ENCODE measurements at places on chromosomes 6 and 20. TPM values are rescaled to one million over a fixed set of nuclear protein-coding genes. Genes with fewer than 3 reads are reported as not detected.

The SYCP2L gene
- total RNA-seq = 3.3 TPM

The FAM83B gene
- total RNA-seq = 0.09 TPM

The SLC32A1 gene
- total RNA-seq = not detected

The CASS4 gene
- not detected for total RNA-seq

The PPARD gene
- 6.3 TPM for total RNA-seq

The CUTA gene
- 214 TPM for total RNA-seq

The PACSIN1 gene
- total RNA-seq = 0.07 TPM

The HMGCLL1 gene
- 0.12 TPM for total RNA-seq

The IL17F gene
- total RNA-seq = not detected

The VARS2 gene
- 13.2 TPM for total RNA-seq

The PNLDC1 gene
- 0.06 TPM for total RNA-seq

The ADAM33 gene
- 0.03 TPM for total RNA-seq

The MRPS10 gene
- total RNA-seq = 42.0 TPM

The LY6G6F gene
- total RNA-seq = not detected

The OR2B2 gene
- total RNA-seq = not detected

The STK38 gene
- 19.0 TPM for total RNA-seq

The MAP7 gene
- total RNA-seq = 28.2 TPM

The HLA-DOA gene
- not detected for total RNA-seq

The LY86 gene
- total RNA-seq = not detected

The CLVS2 gene
- 0.14 TPM for total RNA-seq

The ADGRB3 gene
- total RNA-seq = not detected

The GPX5 gene
- total RNA-seq = not detected

The PAX1 gene
- total RNA-seq = 0.05 TPM

The MEI4 gene
- not detected for total RNA-seq

The ARG1 gene
- not detected for total RNA-seq

The SLCO4A1 gene
- 8.4 TPM for total RNA-seq

The DOK5 gene
- total RNA-seq = 0.05 TPM

The VSX1 gene
- total RNA-seq = 1.2 TPM

The SLC17A4 gene
- total RNA-seq = not detected

The TRIM31 gene
- 1.2 TPM for total RNA-seq

The IL17A gene
- total RNA-seq = not detected

The C20orf144 gene
- 0.13 TPM for total RNA-seq

The SYCP2 gene
- total RNA-seq = 0.50 TPM

The CD40 gene
- 4.8 TPM for total RNA-seq

The HMGA1 gene
- 648 TPM for total RNA-seq

The OSBPL2 gene
- total RNA-seq = 21.6 TPM

The OR2B6 gene
- total RNA-seq = 0.15 TPM

The PGC gene
- not detected for total RNA-seq

The POPDC3 gene
- total RNA-seq = 26.4 TPM

The HLA-DPA1 gene
- total RNA-seq = not detected

The C6orf141 gene
- 19.8 TPM for total RNA-seq

The GLP1R gene
- not detected for total RNA-seq

The BNIP5 gene
- not detected for total RNA-seq

The VWA7 gene
- total RNA-seq = 2.0 TPM

The RGS17 gene
- 7.2 TPM for total RNA-seq

The EDN3 gene
- 0.72 TPM for total RNA-seq

The RAET1L gene
- total RNA-seq = 0.40 TPM

The ABHD12 gene
- 83.3 TPM for total RNA-seq

The MMP24 gene
- 23.3 TPM for total RNA-seq

The BEND6 gene
- 1.4 TPM for total RNA-seq

The FITM2 gene
- total RNA-seq = 7.9 TPM

The CLIC5 gene
- total RNA-seq = not detected

The ADTRP gene
- 0.36 TPM for total RNA-seq

The MMS22L gene
- total RNA-seq = 9.5 TPM

The ELOVL2 gene
- 6.8 TPM for total RNA-seq

The SRSF12 gene
- 1.5 TPM for total RNA-seq

The OXT gene
- total RNA-seq = not detected

Measured in A549 treated with CORT108297 at 1 μM for 4 hours (cell line).